ENCODE measurements at places on chromosomes 7 and 10.

DNA sequence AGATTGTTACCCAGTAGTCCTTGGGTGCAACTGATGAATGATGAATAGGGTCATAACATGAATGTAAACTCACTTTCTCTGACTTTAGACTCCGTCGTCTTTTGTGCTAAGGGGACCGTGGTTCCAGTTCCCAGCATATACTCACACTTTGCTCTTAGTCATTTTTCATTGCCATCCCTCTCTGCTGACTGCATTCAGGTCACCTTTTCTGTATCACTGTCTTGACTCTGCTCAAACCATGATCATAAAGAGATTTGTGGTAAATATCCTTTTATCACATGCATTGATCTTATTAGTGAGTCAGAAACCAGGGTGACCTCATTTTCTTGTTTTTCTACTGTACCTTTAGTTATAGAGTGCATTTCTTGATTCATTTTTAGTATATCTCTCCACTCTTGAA lies 141.1 kb upstream of the AGR3 start:
- no peak for DNase-seq

DNA sequence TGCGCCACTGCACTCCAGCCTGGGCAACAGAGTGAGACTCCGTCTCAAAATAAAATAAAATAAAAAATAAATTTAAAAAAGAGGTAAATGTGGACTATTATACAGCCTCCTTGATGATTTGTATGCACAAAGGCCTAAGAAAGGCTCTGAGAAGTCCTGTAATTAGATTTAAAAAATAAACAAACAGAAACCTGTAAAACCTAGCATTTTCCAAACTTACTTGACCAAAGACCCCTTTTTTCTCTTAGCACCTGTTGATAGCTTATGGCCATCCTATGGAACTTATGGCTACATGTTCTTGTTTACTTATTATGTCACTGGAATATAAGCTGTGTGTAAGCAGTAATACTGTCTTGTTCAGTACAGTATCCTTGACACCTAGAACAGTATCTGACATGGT lies 5.7 kb downstream of the DNAJC2 start:
- no peak for DNase-seq

GRCh38 chr7:79880312-79880711 lies 254.3 kb upstream of the GNAI1 start:
- DNase-seq = no peak

DNA sequence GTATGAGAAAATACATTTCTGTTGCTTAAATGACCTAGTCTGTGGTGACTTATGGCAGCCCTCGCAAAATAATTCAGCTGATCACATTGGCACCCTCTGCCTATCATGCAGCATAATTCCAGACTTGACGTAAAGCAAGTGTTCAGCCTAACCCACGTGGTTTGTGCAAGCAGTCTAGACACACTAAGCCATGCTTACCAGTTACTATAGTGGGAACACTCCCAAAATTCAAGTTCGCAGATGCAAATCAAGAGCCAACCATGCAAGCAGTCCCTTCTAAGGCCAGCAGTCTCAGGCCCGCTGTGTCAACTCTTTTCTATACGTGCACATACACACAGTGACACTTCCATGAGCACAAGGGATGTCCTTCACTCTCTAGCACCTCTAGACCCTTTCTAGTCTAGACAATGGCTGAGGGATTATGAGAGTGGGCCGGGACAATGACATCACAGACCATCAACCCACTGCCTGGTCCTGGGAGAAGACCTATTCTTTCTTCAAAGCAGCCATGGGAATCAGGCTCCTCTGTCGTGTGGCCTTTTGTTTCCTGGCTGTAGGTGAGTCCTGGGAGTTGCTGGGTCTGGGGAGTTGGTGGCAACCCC lies 29.0 kb upstream of the PRSS1 start:
- no peak for DNase-seq
